Chondrocyte (in vitro differentiated cells): ENCODE measurements at places on chromosomes 16 and 17. TPM values are rescaled to one million over a fixed set of nuclear protein-coding genes. Genes with fewer than 3 reads are reported as not detected.
A peak's percentile ranks its signal among the peaks of the same experiment; 100 is the strongest.

The FAM20A gene
- not detected in 3 replicates for total RNA-seq

The KCNJ2 gene
- total RNA-seq, result 0.07 TPM in 1 of 3 replicates, not detected in the others

The SCNN1G gene
- not detected in 3 replicates for total RNA-seq

The AANAT gene
- total RNA-seq, result not detected in 3 replicates

The CES1 gene
- not detected in 3 replicates for total RNA-seq

The ZNF785 gene
- total RNA-seq, result 17.0 to 20.2 TPM (median 17.7 TPM) in 3 replicates

The LASP1 gene
- 444 to 599 TPM (median 593 TPM) in 3 replicates for total RNA-seq

The SYNGR3 gene
- total RNA-seq, result 0.39 to 0.74 TPM (median 0.67 TPM) in 3 replicates

The FNDC8 gene
- not detected in 3 replicates for total RNA-seq

The NPTX1 gene
- total RNA-seq, result 16.1 to 20.3 TPM (median 16.5 TPM) in 3 replicates

The PMFBP1 gene
- total RNA-seq, result 0.26 to 0.92 TPM (median 0.30 TPM) in 3 replicates

The CD300E gene
- total RNA-seq, result not detected in 3 replicates

DNA sequence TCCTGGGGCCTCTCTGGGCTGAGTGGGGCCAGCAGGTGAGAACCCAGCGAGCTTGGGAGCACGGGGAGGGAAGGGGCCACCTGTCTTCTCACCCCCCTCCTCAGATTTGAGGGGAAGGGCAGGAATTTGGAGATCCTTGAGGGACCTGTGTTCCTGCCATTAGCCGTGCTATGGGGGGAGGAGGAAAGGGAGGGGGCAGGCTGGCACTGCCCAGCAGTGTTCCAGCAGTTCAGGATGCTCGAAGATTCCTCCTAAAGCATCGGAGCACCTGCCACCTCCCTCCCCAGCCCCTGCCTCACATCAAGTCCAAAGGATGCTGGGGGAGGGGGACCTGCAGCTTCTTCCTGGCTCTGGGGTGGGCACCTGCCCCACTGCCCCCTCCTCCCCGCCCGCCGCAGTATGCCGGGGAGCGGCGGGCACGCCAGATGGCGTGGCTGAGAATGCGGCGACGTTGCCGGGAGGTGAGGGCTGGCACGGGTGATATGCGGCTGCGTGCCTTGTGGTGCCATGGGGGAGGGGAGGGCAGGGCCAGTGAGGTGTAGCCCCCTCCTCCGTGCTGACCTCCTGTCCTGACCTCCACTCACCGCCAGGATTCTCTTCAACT is 4.7 kb upstream of the NEUROD2 start:
- DNase-seq, result peak; percentile 66

DNA sequence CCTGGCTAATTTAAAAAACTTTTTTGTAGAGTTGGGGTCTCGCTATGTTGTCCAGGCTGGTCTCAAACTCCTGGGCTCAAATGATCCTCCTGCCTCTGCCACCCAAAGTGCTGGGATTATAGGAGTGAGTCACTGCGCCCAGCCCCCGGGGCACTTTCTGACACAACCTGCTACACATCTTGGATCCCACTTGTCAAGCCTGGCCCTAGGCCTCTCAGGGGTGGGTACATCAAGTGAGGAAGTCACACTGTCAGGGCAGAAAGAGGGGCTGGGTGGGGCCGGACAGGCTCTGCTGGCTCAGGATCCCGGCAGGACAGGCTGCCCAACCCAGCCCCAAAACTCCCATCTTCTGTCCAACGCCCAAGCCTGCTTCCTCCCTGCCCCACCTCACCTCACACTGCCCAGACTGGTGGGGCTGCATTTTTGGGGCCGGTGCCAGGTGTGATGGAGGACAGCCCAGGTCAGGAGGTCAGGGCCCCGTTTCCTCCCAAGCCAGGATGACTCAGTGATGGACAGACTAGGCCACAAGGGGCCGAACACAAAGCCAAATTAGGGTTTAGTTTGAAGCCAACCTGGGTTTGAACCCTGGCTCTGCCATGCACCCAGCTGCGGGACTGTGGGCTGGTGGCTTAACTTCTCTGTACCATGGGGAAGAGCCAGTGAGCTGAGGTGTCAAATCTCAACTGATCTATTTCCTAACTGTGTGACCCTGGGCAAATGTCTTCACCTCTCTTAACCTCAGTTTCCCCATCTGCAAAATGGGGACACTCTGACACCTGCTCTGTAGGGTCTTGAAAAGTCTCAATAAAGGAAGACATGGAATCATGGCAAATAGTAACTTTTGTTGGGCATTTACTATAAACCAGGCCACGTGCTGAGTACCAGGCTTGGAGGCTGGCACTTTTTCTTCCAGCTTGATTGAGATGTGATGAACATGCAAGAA is 8.9 kb upstream of the PPL start:
- DNase-seq, result no peak

GRCh38 chr17:43316522-43317142 is 82.2 kb upstream of the ARL4D start:
- no peak for DNase-seq

DNA sequence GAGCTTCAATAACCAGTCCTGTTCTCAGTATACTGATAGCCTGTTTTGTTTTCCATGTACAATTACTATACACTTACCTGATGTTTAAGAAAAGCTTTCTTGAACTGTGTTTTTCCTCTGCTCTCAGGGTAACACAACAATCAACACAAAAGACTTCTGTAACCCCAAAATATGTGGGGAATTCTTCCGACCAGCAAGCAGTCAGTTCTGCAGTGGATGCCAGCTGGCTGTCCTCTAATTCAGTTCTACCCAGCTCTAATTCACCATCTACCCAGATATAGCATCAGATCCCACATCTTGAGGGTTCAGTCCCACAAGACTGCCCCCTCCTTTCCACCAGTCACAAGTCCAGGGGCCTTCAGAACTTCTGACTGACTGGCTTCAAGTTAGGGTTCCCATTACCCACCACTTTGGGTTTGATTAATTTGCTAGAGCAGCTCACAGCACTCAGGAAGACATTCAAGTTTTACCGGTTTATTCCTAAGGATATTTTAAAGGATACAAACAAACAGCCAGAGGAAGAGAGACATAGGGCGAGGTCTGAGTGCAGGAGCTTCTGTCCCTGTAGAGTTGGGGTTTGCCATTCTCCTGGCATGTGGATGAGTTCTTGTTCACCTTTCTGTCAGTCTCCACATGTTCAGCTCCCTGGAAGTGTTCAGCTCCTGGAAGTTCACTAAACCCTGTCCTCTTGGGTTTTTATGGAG is 178.2 kb downstream of the CHD9 start:
- no peak for DNase-seq

DNA sequence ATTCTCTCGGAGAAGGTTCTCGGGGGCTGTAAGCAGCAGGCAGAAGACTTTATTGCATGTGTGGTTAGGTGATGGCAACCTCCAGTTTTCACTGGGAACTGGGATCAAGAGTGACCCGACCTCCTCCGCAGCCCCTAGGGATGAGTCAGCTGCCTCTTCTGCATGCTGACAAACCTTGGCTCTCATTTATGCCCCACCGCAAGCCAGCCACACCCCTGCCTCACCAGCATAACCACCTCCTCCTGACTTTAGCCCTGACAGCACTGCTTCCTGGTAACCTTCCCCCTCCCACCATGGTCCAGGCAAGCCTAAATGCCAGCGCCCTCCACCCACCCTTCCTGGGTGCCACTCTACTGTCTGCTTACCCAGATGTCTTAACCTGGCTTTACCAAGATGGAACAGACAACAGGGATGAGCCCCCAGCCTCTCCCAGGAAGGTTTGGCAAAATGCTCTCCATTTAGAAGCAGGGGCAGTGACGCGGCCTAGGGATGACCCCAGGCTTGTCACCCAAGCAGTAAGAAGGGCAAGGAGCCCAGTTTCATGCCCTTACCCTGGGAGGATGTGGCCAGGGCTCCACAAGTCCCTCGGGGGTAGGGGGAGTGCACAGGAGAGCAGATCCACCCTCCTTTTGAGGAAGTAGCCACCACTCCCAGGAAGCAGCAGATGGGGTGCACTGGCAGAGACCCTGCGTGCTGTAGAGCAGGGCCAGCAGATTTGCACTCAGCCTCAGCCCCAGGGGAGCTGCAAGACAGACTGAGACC is 73.5 kb downstream of the GOSR1 start:
- peak; percentile 53 for DNase-seq

DNA sequence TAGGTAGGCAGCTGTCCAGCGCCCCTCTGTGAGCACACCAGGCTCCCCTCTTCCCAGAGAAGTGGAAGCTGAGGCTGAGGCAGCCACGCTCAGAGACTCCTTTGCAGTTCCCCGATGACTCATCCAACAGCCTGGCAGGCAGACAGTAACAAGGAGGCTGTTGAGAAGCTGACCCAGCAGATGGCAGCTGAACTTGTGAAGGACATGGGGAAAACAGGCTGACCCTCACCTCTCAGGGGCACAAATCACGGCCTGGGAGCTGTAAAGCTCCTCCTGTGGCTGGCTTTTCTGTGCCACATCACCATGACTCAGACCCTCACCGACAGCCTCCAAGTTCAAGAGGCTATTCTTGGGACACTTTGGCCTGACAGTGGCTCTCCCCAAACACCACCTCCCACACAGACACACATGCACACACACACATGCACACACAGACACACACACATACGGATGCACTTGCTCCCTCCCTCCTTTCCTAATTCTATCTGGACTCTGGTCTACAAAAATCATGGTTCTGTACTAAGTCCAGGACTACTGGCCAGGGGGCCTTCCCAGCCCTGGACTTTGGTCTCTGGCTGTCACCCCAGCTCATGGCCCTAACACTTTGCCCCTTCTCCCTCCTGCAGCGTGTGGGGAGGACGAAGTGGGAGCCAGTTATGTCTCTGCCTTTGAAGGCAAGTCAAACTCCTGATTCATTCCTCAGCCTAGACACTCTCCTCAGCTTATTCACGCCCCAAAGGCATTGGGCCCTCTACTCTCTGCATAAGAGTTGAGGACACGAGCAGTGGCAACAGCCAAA is 23.2 kb downstream of the MAP3K14 start:
- no peak for DNase-seq

DNA sequence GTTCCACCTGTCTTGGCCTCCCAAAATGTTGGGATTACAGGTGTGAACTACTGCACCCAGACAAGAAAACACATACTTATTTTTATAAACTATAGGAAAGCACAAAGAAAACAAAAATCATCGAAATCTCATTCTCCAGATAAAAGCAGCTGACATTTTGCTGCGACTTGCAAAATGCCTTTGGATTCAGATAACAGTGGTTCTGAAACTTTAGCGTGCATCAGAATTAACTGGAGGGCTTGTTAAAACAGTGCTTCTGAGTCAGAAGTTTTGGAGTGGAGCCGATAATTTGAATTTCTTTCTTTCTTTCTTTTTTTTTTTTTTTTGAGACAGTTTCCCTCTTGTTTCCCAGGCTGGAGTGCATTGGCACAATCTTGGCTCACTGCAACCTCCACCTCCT is 17.7 kb upstream of the GJD3 start:
- DNase-seq, result no peak

- DNase-seq, result no peak
Observed at GRCh38 chr17:30236766-30237165, 1.3 kb upstream of the SLC6A4 start.

GRCh38 chr16:2077016-2077415 is 29.2 kb downstream of the TSC2 start:
- no peak for DNase-seq

DNA sequence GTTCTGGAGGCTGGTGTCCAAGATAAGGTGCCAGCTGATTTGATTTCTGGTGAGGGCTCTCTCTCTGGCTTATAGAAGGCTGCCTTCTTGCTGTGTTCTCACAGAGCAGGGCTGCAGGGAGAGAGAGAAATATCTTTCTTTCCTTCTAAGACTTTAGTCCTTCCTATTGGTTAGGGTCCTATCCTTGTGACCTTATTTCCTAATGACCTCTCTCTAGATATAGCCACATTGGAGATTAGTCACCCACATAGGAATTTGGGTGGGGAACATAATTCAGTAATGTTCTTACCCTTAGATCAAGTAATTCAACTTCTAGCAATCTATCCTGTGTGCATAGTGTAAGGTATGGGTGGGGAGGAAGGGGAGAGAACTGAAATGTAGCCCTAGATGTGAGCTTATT is 18.0 kb upstream of the ABCA5 start:
- no peak for DNase-seq

DNA sequence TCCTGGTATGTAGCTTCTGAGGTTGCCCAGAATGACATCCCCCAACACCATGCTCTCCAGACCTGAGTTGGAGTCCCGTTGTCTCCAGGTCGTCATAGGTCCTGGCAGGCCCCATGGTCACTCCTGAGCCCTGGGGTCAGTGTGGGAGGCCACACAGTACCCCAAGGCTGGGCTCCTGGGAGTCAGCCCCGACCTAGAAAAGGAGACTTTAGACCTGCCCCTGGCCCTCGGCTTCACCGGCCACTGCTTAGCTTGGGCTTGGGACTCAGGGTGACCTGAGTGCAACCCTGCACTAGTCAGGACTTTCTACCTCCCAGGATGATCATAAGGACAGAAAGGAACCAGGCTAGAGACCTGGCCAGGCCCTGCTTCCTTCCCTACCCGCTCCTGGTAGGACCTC is 65.8 kb downstream of the PRMT7 start:
- peak; percentile 59 for DNase-seq

DNA sequence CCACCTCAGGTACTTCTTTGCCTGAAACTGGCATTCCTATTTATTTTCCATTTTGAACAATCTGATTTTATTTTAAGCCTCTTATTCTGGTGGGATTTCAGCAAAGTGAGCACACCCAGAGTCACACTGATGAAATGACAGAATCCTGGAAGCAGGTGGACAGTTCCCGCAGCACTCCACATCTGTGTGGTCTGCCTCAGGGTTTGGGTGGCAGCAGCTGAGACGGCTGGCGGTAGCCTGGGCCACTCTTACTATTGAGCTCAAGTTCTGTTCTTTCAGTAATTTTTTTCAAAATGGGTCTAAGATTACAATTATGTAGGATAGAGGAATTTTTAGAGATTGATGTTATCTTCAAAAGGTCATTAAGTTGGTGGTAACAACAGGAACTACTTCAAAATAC is 32.5 kb upstream of the ENDOV start:
- no peak for DNase-seq

- no peak for DNase-seq
Observed at GRCh38 chr17:14303343-14304221, 2.7 kb downstream of the HS3ST3B1 start.

DNA sequence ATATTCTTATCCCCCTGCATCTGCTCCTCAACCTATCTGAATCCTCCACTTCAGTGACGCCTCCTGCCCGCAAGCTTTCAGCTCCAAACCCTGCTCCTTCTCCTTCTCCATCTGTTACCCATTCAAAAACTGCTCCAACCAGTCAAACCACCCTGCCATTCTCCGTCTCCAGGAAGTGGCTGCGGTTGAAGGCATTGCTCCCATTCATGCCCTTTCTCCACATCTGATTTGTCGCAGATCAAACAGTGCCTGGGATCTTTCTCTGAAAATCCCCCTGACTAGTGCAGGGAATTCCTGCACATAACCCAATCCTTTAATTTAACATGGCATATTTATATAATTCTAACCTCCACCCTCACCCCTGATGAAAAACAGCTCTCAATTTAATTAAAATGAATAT is 56.3 kb downstream of the SLFN5 start:
- DNase-seq, result no peak

DNA sequence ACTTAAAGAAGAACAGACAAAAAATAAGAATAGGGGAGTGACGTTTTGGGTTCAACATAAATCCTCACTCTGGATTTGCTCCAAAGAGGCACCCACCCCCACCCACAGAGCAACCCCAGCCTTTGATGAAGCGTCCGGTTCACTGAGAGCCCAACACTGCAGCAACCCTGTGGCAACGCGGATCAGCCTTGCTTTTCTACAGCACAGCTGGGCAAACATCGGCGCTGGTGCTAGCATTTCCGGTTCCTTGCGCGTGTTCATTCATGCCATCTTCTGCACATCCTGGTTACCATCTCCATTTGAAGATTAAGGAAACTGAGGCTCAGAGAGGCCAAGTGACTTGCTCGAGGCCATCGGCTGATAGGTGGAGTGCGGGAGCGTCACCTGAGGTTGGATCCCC is 8.7 kb upstream of the GINS2 start:
- DNase-seq, result no peak

GRCh38 chr16:28872952-28873351 is 5.3 kb upstream of the ATP2A1 start:
- no peak for DNase-seq

- DNase-seq, result no peak
Observed at GRCh38 chr17:70187383-70187782, 18.1 kb downstream of the KCNJ2 start.
